ENCODE measurements at places on chromosomes 7 and 10. TPM values are rescaled to one million over a fixed set of nuclear protein-coding genes. Genes with fewer than 3 reads are reported as not detected.

DNA sequence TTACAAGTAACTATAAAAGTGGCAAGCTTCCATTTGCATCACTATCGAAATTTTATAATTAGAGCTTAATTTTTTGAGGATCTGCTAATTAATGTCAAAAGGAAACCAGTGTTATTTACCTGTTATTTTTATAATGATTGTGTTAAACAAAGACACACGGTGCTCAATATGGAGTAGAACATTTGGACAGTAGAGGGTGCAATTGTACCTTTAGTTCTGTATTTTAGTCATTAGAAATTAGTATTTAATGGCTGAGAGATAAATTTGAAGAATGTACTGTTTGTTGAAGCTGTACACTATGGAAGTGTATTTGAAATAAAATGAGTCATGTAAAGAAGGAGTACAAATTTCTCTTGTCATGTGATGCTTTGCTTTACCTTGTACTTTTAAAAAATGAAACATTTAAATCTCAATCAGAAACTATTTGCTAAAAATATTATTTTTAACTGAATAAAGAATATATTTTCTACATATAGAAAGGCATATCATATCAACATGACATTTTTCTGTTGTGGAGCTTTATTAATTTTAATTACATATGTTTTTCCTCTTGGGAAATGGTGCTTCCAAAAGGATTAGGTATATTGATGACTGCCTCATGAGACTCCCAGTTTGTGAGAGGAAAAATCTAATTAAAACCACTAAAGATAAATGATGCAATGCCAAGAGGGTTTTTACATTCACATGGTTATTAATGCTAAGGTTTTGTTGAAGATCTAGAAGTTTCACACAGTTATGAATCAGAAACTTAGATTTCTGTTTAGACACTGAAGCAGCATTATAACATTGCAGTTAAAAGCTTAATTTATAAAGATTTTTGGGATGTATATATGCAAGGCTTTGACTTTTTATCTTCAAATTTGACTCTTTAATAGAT lies 10.4 kb upstream of the PRKG1 start:
- peak; percentile 13 for DNase-seq

TMEM225B gene
- 0.31 TPM for total RNA-seq

RASA4B gene
- total RNA-seq: 1.2 TPM

PLCE1 gene
- 39.7 TPM for total RNA-seq

- no peak for DNase-seq
Measured at GRCh38 chr7:24438232-24438631, 135.0 kb upstream of the PALS2 start.

CCSER2 gene
- total RNA-seq: 63.7 TPM

ADRA2A gene
- total RNA-seq: 0.05 TPM

DNA sequence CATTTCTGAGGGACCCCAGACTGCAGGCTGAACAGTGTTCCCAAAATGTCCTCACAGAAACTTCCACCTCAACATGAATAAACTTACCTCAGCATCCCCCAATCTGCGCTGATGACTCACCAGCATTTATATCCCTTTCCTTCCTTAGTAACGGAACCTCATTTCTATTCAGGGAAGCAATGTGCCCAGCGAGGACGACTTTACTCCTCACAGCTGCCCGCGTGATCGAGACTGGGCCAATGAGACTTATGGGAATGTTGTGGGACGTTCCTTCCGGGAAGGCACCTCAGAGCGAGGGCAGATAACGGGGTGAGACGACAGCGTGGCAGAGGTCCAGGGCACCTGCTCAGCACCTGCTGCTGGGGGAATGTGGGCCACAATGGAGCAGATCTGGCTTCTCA lies 73.1 kb upstream of the CAMK2B start:
- DNase-seq: no peak

- no peak for DNase-seq
Measured at GRCh38 chr10:122875843-122876466, 3.4 kb downstream of the FAM24B start.

DNA sequence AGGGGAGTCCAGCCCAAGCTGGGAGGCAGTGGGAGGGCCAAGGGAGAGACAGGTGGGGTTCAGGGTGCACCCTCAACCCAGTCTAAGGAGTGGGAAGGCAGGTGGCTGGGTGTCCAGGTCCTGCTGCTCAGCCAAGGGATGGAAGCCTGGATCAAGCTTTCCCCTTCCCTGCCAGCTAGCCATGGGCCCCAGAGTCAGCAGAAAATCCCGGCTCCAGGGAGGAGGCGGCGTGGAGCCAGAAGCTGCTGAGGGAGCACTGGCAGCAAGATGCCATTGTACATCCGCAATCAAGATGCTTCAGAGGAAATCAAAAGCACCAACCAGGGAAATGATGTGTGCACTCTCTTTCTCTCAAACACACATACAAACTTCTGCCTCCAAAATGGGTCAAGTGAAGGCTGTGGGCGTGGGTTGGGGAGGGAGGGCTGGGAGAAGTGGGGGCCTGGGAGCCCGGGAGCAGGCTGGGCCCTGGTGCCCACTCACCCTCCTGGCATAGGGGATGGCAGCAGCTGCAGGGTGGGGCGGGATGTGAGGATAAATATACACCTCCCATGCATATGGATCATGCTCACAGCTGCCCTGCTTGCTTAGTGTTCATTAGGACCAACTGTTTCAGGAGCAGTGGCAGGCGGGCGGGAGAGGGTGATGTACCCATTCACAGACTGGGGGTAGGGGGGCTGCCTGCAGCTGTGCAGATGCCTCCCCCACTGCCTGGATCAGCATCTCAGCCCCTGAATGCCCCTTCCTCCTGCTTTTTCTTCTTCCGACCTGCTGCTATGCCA lies 24.2 kb downstream of the TRIM8 start:
- no peak for DNase-seq

CADPS2 gene
- total RNA-seq: 1.6 TPM

UTF1 gene
- not detected for total RNA-seq

MYH16 gene
- total RNA-seq: 0.23 TPM

DNA sequence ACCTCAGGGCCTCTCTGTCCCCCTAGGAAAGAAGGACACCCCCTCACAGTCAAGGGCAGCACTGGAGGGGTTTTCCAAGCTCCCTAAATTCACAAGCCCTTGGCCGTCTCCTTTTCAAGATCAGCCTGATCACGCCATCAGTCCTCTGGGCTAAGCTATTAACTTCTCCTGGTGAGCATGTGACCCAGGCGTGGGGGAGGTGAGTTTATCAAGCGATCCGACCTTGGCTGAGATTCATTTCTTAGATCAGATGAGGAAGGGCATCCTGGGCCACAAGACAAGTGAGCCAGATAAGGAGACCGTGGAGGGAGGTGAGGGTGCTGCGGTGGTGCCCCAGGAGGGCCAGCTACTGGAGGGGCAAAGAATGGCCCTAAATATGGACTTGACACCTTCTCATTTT lies 19.2 kb upstream of the EN2 start:
- no peak for DNase-seq

DNA sequence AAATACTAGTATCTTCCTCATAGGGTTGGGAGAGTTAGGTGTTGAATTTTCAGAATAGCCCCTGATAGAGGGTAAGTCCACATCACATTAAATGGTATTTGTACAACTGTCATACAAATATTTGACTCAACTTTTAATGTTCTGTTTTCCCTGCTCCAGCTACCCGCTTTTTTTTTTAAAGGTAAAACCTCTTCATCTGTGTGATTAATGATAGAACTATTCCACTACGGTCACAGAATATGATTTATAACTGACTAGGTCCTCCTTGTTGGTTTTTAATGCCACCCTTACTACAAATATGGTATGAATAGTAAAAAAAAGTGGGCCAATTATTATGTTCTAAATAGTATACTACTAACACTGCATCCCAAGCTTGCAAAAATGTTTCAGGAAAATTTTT lies 15.6 kb upstream of the NRP1 start:
- no peak for DNase-seq

OLAH gene
- total RNA-seq: not detected

GRCh38 chr10:119468542-119469324 lies 73.8 kb downstream of the RGS10 start:
- DNase-seq: no peak

GRCh38 chr7:102117743-102118142 lies 168.9 kb upstream of the SH2B2 start:
- no peak for DNase-seq

GRCh38 chr7:127933146-127933545 lies 98.1 kb downstream of the LRRC4 start:
- no peak for DNase-seq

TEX36 gene
- not detected for total RNA-seq

- no peak for DNase-seq
Measured at GRCh38 chr7:4271716-4272015, 410.4 kb upstream of the FOXK1 start.

UCN3 gene
- not detected for total RNA-seq

GRCh38 chr10:117889664-117890063 lies 157.1 kb downstream of the RAB11FIP2 start:
- no peak for DNase-seq

- no peak for DNase-seq
Measured at GRCh38 chr7:137166363-137166762, 177.2 kb downstream of the PTN start.

DNA sequence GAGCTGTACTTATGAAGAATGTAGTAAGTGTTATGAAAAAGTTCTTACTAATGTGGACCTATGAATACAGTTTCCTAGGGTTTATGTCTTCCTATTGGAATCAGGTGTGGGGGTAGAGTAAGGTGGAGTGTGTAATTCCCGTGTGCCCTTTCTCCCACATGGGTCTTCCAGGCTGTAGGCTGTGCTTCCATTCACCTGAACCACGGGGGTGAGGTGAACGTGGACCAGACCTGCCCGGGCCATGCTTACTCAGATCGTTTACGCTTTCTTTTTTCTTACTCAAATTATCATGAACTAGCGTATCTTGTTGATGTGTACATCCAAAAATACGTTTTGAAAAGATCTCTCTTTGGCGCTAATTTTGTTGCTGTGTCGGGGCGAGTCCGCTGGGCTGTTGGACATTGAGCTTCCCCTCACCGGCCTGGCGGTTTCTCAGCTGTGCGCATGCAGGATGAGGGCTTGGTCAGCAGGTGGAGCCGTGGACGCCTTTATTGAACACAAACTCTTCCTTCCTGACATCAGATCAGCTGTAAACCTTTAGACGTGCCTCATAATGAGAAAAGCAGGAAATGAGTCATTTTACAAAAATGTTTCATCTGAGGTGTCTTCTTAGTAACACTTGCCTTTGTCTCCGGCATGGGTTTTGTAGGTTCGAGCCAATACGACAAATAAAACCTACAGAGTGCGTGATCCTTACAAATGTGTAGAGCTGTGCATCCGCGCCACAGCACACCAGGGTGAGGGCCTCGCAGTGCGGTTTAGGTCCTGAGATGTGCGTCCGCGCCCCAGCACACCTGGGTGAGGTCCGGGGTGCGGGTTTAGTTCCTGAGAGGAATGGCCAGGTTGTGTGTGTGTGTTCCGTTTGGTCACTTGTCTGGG lies 53.8 kb downstream of the WDR37 start:
- DNase-seq: peak; percentile 61

All from Panc1 (cell line).